Type B pancreatic cell (in vitro differentiated cells): ENCODE measurements at places on chromosomes 5 and 9. TPM values are rescaled to one million over a fixed set of nuclear protein-coding genes. Genes with fewer than 3 reads are reported as not detected.

DNA sequence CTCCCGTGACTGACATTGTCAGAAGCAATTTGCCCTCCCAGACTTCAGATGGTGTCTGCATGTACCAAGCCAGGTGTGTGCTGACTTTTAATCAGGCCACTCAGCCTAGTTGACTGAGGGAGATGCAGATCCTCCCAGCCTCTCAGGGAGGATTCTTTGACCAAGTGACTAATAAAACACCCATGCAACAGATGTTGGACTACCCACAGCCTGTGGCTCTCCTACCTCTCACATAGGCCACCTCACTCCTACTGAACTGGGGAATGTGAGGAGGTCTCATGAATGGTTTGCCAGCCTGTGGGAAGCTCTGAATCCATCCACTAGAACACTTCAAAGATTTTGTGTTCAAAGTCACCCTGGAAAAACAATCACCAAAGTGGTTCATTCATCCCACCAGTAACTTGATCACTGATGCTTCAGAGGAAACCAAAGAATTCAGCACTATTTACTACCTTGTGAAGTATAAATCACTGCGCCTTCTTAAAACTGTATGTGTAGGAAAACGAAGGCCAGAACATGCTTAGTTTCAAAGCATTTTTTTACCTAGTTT lies 80.1 kb downstream of the ESM1 start:
- no peak for DNase-seq

DNA sequence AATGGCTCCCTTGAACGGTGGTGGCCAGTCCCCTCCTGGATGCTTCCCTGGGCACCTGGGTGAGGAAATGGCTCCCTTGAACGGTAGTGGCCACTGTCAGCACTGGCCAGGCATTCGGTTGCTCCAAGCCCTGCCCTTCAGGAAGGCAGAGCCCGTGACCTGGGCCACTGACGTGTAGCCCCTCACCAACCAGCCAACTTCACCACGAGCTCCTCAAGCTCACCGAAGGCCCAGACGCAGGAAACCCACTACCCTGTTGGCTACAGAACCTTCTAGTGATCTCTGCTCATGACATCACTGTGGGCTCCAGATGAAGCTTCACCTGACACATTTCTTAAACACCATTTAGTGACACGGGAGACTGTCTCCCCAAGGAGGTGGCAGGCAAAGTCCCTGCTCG lies 9.2 kb downstream of the SLC6A3 start:
- no peak for DNase-seq

DNA sequence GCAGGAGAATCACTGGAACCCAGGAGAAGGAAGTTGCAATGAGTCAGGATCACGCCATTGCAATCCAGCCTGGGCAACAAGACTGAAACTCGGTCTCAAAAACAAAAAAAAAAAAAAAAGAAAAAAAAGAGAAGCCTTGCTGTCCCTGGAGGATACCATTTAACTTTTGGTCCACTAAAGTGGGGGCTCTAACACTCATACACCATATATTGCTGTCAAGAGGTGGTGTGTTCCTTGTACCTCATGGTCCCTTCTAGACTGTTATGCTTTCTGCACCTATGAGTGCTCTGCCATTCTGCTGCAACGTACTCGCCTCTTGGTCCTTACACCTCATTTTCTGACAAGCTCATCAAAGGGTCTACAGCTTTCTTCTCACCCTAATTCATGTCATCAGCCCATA lies 52.2 kb upstream of the ISOC1 start:
- DNase-seq = no peak

- no peak for DNase-seq
Observed at GRCh38 chr9:76092572-76092971, 202.1 kb downstream of the PCSK5 start.

DNA sequence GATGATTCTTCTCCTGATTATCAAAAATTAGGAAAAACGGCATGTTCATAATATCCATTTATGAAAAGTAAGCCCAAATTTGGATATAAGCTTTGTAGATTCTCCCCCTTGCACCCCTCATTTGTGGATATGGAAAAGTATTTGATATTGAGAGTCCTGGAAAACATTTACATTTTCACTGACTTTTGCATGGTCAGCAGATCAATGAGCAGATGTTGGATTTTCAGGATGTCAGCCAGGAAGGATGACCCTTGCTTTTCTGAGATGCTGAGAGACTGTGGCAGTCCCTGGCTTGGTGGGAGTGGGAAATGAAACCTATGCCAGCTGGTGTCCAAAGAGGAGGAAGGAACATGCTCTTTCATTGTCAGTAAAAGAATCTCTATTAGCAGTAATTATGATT lies 410.8 kb downstream of the DMAC1 start:
- DNase-seq = no peak

- no peak for DNase-seq
Observed at GRCh38 chr9:104200456-104200994, 106.4 kb downstream of the SMC2 start.

GRCh38 chr5:64462391-64462790 lies 43.4 kb upstream of the RGS7BP start:
- no peak for DNase-seq

- no peak for DNase-seq
Observed at GRCh38 chr5:119655061-119655460, 25.7 kb downstream of the FAM170A start.

- no peak for DNase-seq
Observed at GRCh38 chr5:56479126-56479525, 246.0 kb upstream of the ANKRD55 start.

DNA sequence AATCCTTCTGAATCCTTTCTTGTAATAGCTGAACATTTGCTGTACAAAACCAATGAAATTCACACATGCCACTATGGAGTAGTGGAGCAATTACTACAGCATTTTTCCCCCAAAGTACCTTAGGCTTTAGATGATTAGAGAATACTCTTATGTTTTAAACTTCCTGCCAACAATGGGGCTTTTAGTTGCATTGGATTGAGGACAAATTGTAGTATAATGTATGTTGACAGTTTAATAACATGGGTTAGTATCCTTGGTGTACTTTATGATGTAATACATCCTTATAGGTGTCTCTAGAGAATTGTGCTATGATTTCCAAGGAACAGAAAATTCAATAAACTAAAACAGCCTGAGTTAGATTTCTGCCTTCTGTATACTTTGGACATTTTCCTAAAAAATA lies 422.7 kb upstream of the GRAMD2B start:
- DNase-seq = no peak

GRCh38 chr5:170769898-170770416 lies 13.6 kb upstream of the GABRP start:
- DNase-seq = no peak

- no peak for DNase-seq
Observed at GRCh38 chr5:91091471-91092234, 291.5 kb downstream of the ARRDC3 start.

- no peak for DNase-seq
Observed at GRCh38 chr5:177968661-177969211, 27.3 kb downstream of the PROP1 start.

DNA sequence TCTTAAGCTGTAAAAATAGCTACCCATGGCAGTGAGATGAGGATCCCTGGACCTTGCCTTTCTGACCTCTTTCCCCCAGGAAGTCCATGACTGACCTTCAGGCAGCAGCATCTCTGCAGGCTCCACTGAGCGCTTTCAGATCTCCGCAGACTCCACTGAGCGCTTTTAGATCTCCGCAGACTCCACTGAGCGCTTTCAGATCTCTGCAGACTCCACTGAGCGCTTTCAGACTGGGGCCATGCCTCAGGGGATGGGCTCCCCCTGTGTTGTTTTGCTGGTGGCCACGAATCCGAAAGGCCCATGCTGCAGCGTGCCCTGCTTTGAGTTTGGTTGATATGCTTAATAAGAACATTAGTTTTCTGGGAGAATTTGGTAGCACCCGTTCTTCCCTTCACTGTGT lies 254.2 kb downstream of the FANCC start:
- DNase-seq = no peak

DNA sequence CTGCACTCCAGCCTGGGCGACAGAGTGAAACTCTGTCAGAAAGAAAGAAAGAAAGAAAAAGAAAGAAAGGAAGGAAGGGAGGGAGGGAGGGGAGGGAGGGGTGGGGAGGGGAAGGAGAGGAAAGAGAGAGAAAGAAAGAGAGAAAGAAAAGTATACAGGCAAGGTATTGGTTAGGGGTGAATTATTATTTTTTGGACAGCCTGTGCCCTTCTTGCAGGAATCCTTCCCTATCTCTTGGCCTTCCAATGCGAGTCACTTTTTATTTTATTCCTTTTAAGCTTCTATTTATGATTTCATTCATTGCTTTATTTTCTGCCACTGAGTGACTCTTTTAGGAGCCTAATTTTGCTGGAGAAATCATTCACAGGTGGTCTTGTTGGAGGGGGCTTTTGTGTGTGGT lies 98.7 kb downstream of the PDE8B start:
- DNase-seq = no peak

GRCh38 chr9:93129286-93129685 lies 4.8 kb downstream of the NINJ1 start:
- DNase-seq = no peak

DNA sequence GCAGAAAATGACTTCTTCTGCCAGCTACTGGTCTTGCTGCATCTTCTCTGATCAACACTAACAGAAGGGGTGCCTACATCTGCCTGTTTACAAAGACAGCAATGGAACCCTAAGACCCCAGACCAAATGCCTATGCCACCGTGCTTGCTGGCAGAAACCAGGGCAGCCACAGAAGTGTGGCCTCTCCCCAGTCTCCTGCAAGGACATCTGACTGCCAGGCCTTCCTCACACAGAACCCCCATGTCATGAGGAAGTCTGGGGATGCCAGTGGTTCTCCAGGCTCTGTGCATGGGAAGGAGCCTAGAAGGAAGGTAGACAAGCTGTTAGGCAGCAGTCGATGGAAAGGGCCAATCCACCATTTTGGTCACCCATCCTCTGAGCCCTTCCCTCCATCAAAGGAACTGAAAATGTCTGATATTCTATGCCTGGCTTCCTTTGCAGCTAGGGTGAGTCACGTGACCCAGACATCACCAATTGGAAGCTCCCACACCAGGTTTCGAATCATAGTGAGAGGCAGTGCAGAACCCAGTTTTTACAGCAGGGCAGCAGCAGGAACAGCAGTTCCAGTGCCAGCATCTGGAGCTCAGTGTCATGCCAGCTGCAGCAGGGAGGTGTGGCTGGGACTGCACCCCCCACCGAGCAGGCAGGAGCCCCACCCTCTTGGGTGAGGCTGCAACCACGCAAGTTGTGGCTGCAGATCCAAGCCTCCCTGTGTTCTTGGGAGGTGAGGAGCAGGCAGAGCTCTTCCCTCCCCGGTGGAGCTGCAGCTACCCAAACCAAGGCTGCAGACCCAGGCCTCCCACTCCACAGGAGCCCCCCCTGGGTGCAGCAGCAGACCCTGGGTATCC lies 123.4 kb downstream of the OLFM1 start:
- DNase-seq = no peak

- no peak for DNase-seq
Observed at GRCh38 chr5:129593525-129593924, 133.4 kb downstream of the ADAMTS19 start.

- no peak for DNase-seq
Observed at GRCh38 chr5:95996904-95997723, 35.5 kb upstream of the ELL2 start.

- no peak for DNase-seq
Observed at GRCh38 chr9:65449423-65449822, 164.4 kb upstream of the FOXD4L5 start.

- no peak for DNase-seq
Observed at GRCh38 chr9:131264231-131264630, 12.1 kb downstream of the FAM78A start.

DNA sequence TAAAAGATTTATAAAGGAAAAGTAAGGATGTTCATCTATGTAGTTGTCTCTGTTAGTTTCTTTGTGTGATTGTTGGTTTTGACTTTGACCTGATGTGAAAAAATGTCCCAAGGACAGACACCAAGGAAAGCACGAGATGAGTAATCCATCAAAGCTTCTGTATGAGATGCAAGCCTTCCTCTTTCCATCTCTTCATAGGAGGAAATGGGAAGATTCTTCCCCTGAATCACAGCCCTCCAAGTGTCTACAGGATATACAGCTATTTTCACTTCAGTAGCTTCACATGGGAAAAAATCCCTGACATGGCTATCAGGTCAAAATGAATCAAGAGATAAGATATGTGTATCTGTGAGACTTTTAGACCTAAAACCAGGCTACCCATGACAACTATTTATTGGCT lies 29.0 kb upstream of the CEMIP2 start:
- no peak for DNase-seq

GRCh38 chr9:137159105-137160053 lies 10.5 kb downstream of the LRRC26 start:
- DNase-seq = no peak

DNA sequence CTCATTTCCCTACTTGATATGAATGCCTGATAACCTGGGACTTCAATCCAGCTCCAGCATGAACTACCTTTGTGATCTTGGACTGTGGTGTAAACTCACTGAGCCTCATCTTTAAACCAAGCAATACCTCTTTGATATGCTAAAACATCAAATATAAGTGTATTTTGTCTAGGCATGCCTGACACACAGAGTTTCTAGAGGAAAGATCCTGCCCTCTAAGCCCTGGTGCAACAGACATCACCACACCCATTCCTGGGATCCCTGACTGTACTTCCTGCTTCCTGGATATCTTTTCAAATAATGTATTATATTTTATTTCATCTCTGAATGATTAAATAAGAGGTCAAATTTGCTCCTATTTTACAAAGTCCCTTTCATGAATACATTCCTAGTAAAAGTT lies 55.8 kb downstream of the ANXA2R start:
- no peak for DNase-seq

DNA sequence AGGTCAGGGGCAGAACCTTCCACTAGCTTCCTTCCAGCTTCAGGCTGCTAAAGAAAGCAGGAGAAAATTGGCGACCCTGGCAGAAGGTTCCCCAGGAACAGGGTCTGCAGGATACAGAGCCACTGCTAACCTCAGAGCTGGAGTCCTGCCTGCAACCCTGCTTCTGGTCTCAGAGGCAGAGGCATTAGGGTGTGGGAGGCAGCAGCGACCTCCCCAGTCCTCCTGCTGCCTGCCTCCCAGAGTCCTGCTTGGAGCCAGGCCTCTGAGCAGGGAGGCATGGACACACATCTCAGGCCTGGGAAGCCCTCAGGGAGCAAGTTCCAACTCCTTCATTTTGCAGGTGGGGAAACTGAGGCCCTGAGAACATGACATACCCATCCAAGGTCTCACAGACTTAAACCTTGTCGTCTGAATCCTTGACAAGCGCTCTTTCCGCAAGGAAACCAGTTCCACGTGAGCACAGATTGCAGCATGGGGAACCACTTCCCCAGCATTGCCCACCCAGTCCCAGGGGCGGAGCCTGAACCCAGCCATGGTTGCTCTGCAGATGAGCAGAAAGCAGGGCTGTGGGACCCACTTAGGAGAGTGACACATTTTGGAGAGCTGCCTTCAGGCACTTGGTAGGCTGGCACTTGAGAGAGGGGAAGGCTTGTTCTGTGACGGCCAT lies 28.2 kb upstream of the HAND1 start:
- DNase-seq = no peak

- no peak for DNase-seq
Observed at GRCh38 chr5:88727705-88728313, 155.2 kb downstream of the MEF2C start.

Gene WDR31
- 5.0 and 6.7 TPM in 2 replicates for total RNA-seq

Gene FOXD4
- 0.17 and 0.75 TPM in 2 replicates for total RNA-seq

Gene CSF1R
- total RNA-seq = 1.6 and 4.0 TPM in 2 replicates

Gene PAIP2
- total RNA-seq = 51.7 and 87.7 TPM in 2 replicates

Gene RECK
- 1.9 and 11.7 TPM in 2 replicates for total RNA-seq

Gene SLC34A3
- total RNA-seq = 0.41 and 0.81 TPM in 2 replicates

Gene PCDHA1
- total RNA-seq = 0.45 TPM in 1 of 2 replicates, not detected in the other

Gene TMC1
- total RNA-seq = not detected in 2 replicates

Gene ADAMTS6
- total RNA-seq = 3.0 and 4.2 TPM in 2 replicates

Gene SELENOP
- 65.5 and 96.2 TPM in 2 replicates for total RNA-seq

Gene SAXO1
- 0.48 TPM in 1 of 2 replicates, not detected in the other for total RNA-seq

Gene PCDHGA1
- total RNA-seq = 0.31 and 0.74 TPM in 2 replicates

Gene OR13C3
- total RNA-seq = not detected in 2 replicates
